ENCODE measurements at places on chromosomes 7 and 10. TPM values are rescaled to one million over a fixed set of nuclear protein-coding genes. Genes with fewer than 3 reads are reported as not detected.
A peak's percentile ranks its signal among the peaks of the same experiment; 100 is the strongest.

GRCh38 chr7:44150466-44150832 lies 9.3 kb upstream of the MYL7 start:
- H3K36me3 ChIP-seq: no peaks in the 10 kb centered on the region
- peaks cover 5% of the 10 kb centered on the region for H3K4me1 ChIP-seq
- no peaks in the 10 kb centered on the region for H3K27me3 ChIP-seq
- H3K4me3 ChIP-seq: no peak overlapping the region
- no peak overlapping the region for H3K27ac ChIP-seq

GRCh38 chr7:94634502-94634901 lies 21.4 kb downstream of the SGCE start:
- H3K36me3 ChIP-seq: no peaks in the 10 kb centered on the region
- H3K27me3 ChIP-seq: no peaks in the 10 kb centered on the region
- H3K4me1 ChIP-seq: no peaks in the 10 kb centered on the region
- DNase-seq: no peak
- H3K27ac ChIP-seq: no peak overlapping the region

DNA sequence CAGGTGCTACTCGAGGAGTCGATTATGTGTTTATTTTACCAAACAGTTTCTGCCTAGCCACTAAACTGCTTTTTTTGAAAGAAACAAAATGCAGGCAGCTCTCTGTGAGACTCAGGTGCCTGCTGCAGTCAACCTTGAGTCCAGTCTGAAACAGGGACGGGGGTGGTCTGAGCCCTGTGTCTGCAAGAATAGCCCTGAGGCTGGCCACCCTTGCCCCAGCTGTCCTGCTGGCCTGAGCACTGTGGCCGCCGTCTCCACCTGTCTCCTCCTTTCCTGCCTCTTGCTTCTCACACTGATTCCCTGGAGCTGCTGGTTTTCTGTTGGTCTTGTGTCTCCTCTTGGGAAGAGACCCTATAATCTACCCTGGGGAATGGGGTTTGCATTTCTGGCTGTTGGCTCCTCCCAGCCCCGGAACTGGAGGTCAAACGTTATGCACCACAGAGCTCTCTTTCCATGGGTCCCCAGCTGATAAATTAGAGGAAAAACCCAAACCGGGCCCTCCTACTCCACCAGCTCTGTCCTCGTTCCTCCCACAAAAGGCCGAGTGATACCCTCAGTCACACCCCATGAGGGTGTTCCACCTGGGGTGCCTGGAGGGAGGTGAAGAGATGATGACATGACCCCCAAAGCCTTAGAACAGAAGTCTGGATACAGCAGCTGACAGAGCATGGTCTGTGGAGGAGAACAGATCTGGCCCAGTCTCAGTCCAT lies 15.0 kb upstream of the SLC18A3 start:
- no peak for DNase-seq
- H3K36me3 ChIP-seq: no peaks in the 10 kb centered on the region

DNA sequence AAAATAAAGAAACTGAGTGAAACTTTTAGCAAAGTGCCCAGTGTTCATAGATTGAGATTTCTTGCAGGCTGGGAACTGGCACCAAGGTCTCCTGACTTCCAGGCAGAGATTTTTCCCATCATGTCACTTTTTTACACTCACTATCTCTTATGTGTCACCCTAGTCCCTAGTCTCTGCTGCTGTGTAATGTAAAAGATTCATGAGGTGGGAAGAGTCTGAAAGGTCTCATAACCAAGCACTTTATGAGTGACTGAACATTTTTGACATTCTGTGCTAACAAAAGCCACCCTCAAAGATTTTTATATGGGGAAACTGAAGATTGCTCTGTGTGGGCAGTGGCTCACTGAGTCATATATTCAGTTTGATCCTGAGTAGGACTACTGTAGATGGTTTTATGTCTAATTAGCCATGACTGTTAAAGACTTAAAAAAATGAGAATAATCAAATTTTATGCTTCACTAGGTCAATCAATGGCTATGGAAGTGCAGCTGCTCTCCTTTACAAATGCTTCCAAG lies 900.3 kb upstream of the SORCS1 start:
- no peak overlapping the region for H3K27ac ChIP-seq
- DNase-seq: no peak
- H3K36me3 ChIP-seq: no peaks in the 10 kb centered on the region
- no peak overlapping the region for H3K4me3 ChIP-seq

DNA sequence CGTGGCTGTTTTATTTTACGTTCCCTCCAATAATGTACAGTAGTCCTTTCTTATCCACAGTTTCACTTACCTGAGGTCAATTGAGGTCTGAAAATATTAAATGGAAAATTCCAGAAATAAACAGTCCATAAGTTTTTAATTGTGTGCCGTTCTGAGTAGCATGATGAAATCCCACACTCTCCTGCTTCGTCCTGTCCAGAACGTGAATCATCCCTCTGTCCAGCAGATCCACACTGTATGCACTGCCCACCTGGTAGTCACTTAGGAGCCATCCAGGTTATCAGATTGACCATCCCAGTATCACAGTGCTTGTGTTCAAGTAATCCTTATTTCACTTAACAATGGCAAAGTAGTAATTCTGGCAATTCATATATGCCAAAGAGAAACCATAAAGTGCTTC lies 46.3 kb downstream of the STARD3NL start:
- no peak for DNase-seq
- no peaks in the 10 kb centered on the region for H3K4me1 ChIP-seq
- no peaks in the 10 kb centered on the region for H3K36me3 ChIP-seq
- H3K27ac ChIP-seq: no peak overlapping the region
- H3K4me3 ChIP-seq: no peak overlapping the region

DNA sequence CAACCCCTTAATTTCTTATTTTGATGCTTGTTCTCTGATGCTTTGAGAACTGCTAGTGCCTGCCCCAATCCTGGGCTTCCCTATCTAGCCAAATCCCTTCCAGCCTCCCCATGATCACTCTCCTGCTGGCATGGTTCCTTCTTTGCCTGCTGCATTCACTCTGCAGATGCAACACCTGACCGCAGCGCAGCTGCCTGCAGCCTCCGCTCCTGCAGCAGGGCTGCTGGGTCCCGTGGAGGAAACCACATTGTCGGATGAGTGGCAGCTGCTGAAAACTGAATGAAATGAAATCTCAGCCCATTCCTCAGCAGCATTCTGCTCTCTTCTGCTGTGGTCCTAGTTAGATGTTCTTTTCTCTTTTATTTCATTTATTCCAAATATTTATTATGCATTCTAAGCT lies 320.3 kb downstream of the CCDC3 start:
- no peaks in the 10 kb centered on the region for H3K27me3 ChIP-seq
- no peak for DNase-seq
- H3K4me1 ChIP-seq: no peaks in the 10 kb centered on the region
- no peak overlapping the region for H3K27ac ChIP-seq

DNA sequence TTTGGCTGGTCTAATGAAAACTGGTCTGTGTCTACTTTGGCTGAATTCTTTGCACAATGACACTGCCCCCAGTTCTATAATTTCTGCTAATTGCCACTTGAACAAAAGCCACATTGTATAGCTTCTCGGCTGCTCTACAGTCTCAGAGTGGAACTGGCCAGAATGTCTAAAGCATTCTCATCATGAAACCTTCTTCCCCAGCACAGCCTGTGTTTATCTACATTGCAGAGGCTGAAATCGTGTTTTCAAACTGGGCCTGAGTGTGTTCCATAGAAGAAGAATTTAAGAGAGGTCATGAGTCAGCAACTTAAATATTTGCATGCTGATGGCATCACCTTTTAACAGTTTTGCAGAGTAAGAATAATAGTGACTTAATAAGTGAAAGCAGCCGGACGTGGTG lies 177.2 kb downstream of the BUB3 start:
- no peak for DNase-seq
- H3K27ac ChIP-seq: no peak overlapping the region
- H3K27me3 ChIP-seq: no peaks in the 10 kb centered on the region
- no peaks in the 10 kb centered on the region for H3K4me1 ChIP-seq
- no peak overlapping the region for H3K4me3 ChIP-seq

DNA sequence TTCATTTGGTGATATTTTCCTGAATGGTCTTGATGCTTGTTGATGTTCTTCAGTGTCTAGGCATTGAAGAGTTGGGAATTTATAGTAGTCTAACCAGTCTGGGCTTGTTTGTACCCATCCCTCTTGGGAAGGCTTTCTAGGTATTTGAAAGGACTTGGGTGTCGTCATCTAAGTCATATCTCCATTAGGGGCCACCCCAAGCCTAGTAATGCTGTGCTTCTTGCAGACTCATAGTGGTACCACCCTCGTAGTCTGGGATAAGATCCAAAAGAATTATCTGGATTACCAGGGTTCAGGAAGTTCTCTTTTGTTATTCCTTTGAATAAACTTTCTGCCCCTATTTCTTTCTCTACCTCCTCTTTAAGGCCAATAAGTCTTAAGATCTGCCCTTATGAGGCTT lies 319.4 kb upstream of the MYO3A start:
- H3K36me3 ChIP-seq: no peaks in the 10 kb centered on the region
- H3K27ac ChIP-seq: no peak overlapping the region
- no peaks in the 10 kb centered on the region for H3K27me3 ChIP-seq
- H3K4me1 ChIP-seq: no peaks in the 10 kb centered on the region
- no peak for DNase-seq
- H3K4me3 ChIP-seq: no peak overlapping the region

GRCh38 chr7:144384071-144384470 lies 19.4 kb downstream of the NOBOX start:
- H3K4me1 ChIP-seq: no peaks in the 10 kb centered on the region
- no peaks in the 10 kb centered on the region for H3K36me3 ChIP-seq
- H3K27ac ChIP-seq: no peak overlapping the region
- H3K4me3 ChIP-seq: no peak overlapping the region
- no peak for DNase-seq
- H3K27me3 ChIP-seq: no peaks in the 10 kb centered on the region

- H3K27me3 ChIP-seq: no peaks in the 10 kb centered on the region
- no peak overlapping the region for H3K4me3 ChIP-seq
- DNase-seq: no peak
- H3K27ac ChIP-seq: no peak overlapping the region
- no peaks in the 10 kb centered on the region for H3K4me1 ChIP-seq
Measured at GRCh38 chr7:74554178-74554577, 100.5 kb downstream of the GTF2IRD1 start.

- peak; percentile 59 for DNase-seq
- no peaks in the 10 kb centered on the region for H3K4me1 ChIP-seq
- no peak overlapping the region for H3K4me3 ChIP-seq
- H3K27me3 ChIP-seq: no peaks in the 10 kb centered on the region
Measured at GRCh38 chr7:65722361-65722792, 150.5 kb upstream of the VKORC1L1 start.

DNA sequence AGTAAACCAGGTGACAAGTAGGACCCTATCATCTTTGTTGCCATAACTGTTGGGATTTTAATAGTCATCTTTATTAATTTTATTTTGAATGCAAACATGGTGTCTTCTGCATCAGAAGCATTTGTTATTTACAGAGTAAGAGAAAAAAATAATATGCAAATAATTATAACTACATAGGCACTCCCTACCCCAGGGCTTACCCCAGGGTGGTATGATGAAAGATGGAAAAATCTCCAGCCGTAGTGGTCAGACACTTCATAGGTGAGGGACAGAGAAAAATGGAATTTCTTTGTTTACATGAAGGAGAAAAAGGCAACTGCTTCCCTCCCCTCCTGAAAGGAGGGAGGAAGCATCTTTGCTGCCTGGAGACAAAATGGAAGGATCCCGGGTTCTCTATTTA lies 29.7 kb downstream of the STOX1 start:
- H3K27me3 ChIP-seq: no peaks in the 10 kb centered on the region
- no peak overlapping the region for H3K27ac ChIP-seq
- no peaks in the 10 kb centered on the region for H3K36me3 ChIP-seq
- no peak for DNase-seq
- H3K4me1 ChIP-seq: no peaks in the 10 kb centered on the region
- H3K4me3 ChIP-seq: no peak overlapping the region

DNA sequence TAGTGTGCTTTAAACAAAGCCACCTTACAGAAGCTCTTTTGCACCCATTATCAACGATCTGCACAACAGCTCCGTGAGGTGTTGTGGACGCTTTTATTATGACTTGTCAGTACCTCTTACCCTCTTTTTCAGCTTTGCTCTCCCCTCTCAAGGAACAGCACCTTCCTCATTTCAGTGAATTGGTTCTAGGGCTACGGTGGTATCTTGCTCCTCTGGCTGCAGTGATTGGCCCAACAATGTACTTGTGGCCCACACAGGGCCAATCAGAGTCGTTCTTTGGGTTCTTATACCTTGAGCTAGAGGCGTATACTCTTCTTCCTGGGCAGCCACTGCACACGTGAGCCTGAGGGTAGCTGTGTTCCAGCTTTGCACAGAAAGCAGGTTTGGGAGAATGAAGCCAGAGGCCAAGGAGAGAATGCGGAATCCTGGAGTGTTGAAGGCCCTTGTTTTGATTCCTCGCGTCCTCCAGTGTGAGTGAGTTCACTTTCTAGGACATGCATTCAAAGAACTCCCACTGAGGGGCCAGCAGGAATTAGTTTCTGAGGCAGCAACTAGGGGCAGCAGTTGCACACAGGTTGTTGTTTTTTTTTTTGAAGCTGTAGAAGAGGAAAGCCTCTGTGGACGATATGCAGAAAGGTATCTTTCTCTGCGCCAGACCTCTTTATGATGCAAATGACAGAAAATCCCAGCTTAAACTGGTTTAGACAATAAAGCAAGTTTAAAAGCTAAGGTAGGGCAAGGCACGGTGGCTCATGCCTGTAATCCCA lies 49.8 kb upstream of the PDZD8 start:
- no peak overlapping the region for H3K4me3 ChIP-seq
- H3K36me3 ChIP-seq: no peaks in the 10 kb centered on the region
- H3K27ac ChIP-seq: no peak overlapping the region
- H3K27me3 ChIP-seq: no peaks in the 10 kb centered on the region
- H3K4me1 ChIP-seq: no peaks in the 10 kb centered on the region

GRCh38 chr7:137950263-137950621 lies 51.6 kb downstream of the CREB3L2 start:
- H3K27me3 ChIP-seq: no peaks in the 10 kb centered on the region
- no peaks in the 10 kb centered on the region for H3K36me3 ChIP-seq
- peaks cover 5% of the 10 kb centered on the region for H3K4me1 ChIP-seq

- no peaks in the 10 kb centered on the region for H3K4me1 ChIP-seq
- no peaks in the 10 kb centered on the region for H3K36me3 ChIP-seq
- peak overlapping the region; percentile 31 for H3K4me3 ChIP-seq
- no peak overlapping the region for H3K27ac ChIP-seq
- peak; percentile 43 for DNase-seq
Measured at GRCh38 chr7:1412322-1413261, 46.7 kb downstream of the MICALL2 start.

- no peak overlapping the region for H3K27ac ChIP-seq
- no peak overlapping the region for H3K4me3 ChIP-seq
- DNase-seq: no peak
- no peaks in the 10 kb centered on the region for H3K36me3 ChIP-seq
- no peaks in the 10 kb centered on the region for H3K27me3 ChIP-seq
Measured at GRCh38 chr7:93198472-93198871, 27.8 kb downstream of the HEPACAM2 start.

Gene OR2A2
- not detected for total RNA-seq

Gene LDB3
- 1.3 TPM for total RNA-seq

Gene ZNF853
- total RNA-seq: 5.8 TPM

Gene NANOS1
- 2.9 TPM for total RNA-seq

Gene TAS2R40
- total RNA-seq: not detected

All from breast epithelium (tissue), 4 donors.